ENCODE measurements at places on chromosomes 16 and 17.
A peak's percentile ranks its signal among the peaks of the same experiment; 100 is the strongest.

GRCh38 chr16:31714903-31715504, 158.6 kb upstream of the ZNF267 start:
- DNase-seq = no peak

GRCh38 chr17:81385320-81386111, 9.7 kb upstream of the BAHCC1 start:
- DNase-seq = no peak

DNA sequence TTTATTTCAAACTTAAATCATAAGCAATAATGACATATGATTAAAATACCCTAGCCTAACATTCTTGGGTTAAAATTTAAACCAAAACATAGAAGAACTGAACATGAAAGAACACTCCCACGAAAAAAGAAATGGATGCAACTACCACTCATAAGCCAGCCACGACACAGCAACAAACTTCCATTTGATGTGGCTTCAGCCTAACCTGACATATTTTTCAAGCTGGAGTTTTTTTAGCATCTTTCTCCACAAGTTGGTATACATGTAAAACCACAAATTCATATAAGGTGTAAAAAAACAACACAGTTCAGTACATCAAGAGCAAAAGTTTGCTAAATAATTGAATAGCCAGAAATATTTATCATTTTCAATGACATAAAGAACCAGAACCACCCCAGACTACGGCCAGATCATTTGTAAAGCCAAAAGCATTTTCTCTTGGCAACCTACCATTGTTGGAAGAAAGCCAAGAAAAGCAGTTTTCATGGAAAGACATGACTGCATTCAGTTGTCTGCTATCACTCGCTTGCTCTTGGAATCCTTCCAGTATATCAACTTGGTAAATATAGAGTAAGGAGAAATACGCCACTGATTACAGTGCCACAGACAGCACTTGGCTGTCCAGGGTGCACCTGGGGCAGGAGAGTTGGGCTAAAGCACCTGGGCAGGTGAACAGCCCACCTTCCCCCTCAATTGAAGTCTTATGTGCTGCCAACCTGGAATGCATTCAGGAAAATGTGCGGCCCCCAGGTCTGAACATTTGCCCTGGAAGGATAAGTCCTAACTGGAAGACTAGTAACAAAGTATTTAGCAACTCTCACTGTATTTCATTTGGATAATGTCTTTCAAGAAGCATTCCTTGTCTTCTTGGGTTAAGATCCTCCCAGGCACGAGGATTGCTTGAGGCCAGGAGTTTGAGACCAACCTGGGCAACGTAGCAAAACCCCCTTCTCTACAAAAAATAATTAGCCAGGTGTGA, 60.5 kb downstream of the CREBBP start:
- DNase-seq = peak; percentile 95

- DNase-seq = no peak
Measured at GRCh38 chr16:85983606-85984230, 84.8 kb downstream of the IRF8 start.

- DNase-seq = no peak
Measured at GRCh38 chr17:49882434-49882833, 34.6 kb upstream of the TAC4 start.

DNA sequence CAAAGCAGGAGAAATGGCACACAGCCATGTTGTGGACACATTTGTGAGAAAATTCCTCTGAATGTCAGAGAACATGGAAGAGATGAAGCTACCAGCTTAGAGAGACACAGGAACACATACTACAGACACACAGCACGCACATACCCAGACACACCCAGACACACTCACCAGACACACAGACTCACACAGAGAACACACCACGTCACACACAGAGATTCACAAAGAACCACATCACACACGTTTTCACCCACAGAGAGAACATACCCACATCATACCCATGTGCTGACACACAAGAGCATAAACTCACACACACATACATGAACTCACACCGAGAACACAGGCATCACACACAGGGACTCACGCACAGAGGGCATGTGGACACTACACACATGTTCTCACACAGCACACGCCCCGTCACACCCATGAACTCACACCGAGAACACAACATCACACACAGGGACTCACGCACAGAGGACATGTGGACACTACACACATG, 124.9 kb downstream of the METRNL start:
- DNase-seq = no peak

- no peak for DNase-seq
Measured at GRCh38 chr16:85361441-85362118, 249.3 kb upstream of the CIBAR2 start.

- DNase-seq = no peak
Measured at GRCh38 chr16:8863594-8864424, 5.0 kb downstream of the CARHSP1 start.

DNA sequence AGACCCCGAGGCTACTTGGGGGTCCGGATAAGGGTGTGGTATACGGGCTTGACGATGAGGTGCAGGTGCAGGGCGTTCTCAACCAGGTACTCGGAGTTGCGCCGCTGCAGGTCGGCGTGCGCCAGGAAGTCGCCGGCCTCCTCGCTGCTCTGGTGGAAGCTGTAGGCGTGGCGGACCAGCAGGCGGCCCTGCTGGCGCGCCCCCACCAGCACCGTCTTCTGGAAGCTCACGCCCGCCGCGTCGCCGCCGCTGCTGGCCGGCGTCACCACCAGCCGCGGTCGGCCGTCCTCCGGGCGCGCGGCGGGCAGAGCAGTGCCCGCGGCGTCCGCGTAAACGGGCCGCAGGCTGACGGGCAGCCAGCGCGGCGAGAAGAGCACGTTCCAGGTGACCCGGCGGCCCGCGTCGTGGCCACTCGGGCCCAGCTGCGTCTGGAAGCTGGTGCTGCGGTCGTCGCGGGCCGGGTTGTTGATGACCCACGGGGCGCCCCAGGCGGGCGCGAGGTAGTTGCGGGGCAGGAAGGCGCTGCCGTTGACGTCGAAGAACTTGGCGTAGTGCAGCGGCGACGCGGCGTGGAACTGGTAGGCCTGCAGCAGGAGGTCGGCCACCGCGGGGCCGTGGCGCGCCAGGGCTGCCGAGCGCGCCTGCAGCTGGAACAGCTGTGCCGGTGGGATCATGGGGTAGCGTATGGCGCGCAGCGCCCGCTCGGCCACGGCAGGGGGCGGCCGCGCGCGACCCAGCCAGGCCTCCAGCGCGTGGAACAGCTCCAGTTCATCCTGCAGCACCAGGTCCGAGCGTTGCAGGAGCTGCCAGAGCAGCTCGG, 4.8 kb downstream of the BTBD17 start:
- DNase-seq = peak; percentile 29
